Ecto neural progenitor cell (in vitro differentiated cells): ENCODE measurements at places on chromosomes 3 and 15.

GRCh38 chr3:194204042-194204987 lies 68.4 kb downstream of the HES1 start:
- peak; percentile 66 for DNase-seq

DNA sequence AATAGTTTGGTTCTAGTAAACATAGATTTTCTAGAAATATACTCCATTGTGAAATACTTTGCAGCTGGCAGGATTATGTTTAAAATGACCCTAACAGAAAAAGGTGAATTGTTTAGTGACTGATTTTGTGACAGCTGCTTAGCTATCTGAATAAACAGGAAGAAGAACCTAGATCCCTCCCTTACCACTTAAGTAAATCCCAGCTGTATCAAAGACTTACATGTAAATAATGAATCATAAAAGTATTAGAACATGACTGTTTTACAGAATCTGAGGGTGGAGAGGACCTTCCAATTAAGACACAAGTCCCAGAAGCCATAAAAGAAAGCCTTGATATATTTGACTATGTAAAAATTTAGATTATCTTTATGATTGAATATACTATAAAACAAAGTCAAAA lies 15.9 kb downstream of the SLC49A4 start:
- DNase-seq: no peak

DNA sequence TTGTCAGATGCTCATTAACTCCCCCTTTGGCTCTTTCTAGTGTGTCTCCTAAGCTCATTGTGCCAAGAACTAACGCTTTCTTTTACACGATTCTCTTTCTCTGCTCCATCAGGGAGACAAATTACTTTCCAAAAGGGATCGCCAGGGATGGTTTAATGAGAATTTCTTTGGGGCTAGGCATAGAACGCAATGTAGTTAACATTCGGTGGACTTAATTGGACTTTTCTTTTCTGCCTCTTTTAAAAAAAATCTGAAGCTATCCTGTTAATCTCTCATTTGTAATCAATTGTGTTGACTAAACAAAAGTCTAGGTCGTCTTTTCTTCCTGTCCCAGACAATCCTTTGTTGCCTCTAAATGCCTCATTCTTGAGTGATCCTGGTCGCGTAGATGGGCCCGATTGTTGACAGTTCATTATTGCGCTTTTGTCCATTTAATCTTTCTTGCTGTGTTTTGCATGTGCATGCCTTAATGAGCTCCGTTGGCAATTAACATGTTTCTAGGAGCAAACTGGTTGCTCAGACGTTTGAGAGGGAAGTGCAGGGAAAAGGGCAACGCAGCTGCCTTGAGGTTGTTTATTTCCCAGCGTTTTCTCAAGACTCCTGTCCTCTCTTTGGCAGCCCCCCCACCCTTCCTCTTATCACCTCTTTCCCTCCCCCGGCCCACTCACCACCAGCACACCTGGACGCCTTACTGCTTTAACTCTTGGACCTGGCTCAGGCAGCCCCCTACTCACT lies 7.8 kb downstream of the FEZF2 start:
- no peak for DNase-seq

DNA sequence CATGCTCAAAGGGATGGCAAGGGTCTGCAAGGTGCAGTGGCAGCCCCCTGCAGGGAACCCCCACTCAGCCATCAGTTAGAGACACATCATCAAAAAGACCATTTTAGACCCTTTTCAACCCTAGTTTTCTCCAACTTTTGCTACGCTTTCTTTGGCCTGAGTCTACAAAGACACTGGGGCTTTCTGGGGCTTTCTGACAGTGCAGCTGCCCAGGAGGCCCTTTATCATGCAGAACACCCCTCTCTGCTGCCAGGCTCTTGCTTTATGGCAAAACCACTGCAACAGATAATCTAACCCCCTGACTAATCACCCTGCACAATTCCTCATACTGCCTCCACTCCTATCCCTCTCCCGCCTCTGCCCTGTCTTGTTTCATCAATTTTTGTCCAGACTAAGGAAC lies 2.4 kb downstream of the NMNAT3 start:
- DNase-seq: no peak

DNA sequence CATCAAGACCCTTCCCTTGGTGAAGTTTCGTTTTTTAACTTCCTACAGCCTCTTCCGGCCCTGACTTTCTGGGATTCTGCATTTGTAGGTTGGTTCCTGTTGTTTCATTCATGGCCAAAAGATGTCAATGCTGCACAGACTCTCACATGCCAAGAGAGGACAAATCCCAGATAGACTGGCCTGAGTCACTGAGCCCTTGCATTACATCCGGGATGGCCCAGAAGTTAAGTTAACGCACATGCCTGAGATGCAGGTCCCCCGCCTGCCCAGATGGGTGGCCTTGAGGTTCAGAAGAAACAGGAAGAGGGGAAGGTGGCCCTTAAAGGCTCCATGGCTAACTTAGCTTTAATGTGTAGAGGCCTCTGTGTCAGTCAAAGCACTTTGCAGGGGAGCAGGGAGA lies 51.6 kb upstream of the SRGAP3 start:
- DNase-seq: no peak

DNA sequence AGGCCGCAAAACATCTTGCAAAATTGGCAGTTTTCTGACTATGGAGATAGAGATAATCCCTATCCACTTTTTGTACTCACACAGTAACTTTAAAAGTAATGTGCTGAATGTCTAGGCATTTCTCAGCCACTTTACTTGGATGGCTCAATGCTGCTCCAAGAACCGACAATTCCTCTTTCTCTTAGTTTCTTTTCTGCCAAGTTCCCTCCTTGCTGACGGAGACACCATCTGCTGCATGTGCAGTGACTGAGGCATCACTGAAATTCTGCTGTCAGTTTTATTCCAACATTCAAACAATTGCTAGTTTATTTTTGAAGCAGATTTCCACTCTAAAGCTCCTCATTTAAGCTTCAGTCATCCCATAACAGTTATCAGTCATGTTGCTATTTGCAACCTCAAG lies 116.0 kb upstream of the RBMS3 start:
- DNase-seq: no peak

- DNase-seq: no peak
These were observed 190.7 kb upstream of the SGO1 start for GRCh38 chr3:20376665-20377217.

- DNase-seq: no peak
These were observed 10.2 kb downstream of the WDR73 start for GRCh38 chr15:84643838-84644237.

GRCh38 chr3:196124608-196125007 lies 42.7 kb upstream of the TFRC start:
- DNase-seq: no peak

GRCh38 chr3:31947671-31948091 lies 33.4 kb downstream of the OSBPL10 start:
- DNase-seq: no peak

GRCh38 chr3:122890077-122890719 lies 95.3 kb downstream of the SLC49A4 start:
- peak; percentile 61 for DNase-seq

GRCh38 chr3:187292181-187292580 lies 644 bp upstream of the MASP1 start:
- DNase-seq: no peak

DNA sequence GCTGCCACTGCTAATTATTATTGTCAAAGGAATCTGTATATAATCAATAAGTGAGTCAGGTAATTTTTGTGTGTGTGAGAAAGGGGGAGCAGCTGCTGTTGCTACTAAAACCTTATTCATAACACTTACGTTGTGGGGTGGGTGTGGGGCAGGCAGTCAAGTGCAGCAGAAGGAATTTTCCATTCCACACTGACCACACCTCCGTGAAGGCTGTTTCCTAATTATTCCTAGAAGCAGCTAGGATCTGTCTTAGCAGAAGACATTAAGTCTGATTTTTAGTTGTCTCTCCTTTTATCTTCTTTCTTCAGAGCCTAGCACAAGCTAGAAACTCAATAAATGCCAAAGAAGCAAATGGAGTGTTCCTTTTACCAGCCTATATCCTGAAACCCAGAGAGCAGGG lies 4.0 kb upstream of the U2SURP start:
- DNase-seq: no peak

DNA sequence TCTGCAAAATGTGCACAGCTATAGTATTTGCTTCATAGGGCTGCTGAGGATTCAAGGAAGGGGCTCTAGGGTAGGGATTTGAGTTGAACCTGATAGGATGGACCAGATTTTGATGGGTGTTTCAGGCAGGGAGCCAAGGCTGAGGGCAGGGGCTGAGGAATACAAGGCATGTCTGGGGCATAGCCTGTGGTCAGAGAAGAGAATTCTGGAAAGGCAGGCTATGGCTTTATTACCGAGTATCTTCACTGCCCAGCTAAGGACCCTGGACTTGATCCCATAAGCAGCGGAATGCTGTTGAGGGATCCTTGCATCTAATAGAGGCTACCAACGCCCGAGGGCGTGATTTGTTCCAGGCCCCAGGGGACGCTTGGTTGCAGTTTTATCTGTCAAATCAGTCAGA lies 193.0 kb upstream of the TLE3 start:
- no peak for DNase-seq

DNA sequence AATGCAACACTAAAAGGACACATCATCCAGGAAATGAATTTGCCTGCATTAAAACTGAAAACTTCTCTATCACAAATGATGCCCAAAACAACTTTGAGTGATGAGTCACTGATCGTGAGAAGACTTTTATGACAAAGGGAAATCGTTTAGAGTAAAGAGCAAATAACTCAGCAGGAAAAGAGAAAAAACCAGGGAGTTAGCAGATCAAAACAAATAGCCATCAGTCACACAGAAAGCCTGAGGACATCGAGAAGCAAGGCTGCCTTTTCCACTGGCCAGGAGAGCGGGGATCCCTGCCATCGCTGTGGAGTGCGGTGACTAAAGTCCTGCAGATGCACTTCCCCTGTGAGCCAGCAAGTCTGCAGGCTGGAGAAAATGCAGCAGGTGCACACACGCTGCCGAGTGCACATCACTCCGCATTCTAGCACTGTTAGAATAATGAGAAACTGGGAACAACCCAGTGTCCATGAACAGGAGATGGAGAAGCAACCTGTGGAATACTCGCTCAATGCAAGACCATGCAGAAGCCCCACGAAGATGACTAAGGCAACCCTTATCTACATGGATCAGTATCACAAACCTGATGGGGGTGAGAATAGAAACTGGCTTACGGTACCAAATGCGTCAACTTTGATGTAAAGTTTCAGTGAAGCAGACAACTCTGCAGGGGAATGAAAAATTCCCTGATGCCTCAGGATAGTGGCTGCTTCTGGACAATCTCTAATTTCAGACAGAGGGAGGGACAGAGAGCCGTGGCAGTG lies 86.4 kb downstream of the NSMCE3 start:
- no peak for DNase-seq

- no peak for DNase-seq
These were observed at the start of gene RTP3 for GRCh38 chr3:46497556-46498265. Gene RTP3, plus strand, starts transcription at chr3:46497976. Its CDS starts 87 bp downstream, at chr3:46498063.

DNA sequence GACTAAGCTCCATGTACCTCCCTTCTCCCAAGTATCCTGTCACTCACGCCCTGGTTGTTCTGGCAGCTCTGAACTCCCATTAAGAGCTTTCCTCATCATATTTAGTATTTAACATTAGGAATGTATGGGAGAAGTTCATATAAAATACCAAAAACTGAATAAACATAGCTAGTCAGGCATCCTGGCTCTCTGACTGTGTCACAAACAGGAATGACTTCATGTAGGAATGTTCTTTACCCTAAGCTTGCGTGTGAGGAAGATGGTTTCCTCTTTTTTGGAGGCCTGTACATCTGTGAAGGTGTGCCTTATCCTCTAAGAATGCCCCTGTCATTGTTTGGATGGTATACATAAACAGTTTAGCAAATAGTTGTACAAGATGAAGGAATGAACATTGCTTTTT lies 38.6 kb downstream of the SEMA6D start:
- no peak for DNase-seq

GRCh38 chr3:49787182-49787464 lies 781 bp upstream of the IP6K1 start:
- DNase-seq: no peak

DNA sequence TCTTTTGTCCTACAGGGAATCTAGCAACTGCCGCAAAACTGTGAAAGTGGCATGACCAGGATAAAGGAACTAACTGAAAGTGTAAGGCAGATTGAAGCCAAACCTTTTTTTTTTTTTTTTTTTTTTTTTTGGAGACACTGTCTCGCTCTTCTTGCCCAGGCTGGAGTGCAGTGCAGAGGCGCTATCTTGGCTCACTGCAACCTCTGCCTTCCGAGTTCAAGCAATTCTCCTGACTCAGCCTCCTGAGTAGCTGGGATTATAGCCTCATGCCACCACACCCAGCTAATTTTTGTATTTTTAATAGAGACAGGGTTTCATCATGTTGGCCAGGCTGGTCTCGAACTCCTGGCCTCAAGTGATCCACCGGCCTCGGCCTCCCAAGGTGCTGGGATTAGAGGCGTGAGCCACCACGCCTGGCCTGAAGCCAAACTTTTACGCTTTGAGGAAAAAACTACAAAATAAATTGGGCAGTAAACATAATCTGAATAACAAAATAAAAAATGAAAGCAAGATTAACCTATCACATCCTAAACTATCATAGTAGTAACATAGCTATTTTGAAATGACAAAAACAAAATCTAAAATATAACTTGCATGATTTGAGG lies 9.7 kb downstream of the SLTM start:
- DNase-seq: no peak

GRCh38 chr3:32469151-32469874 lies 33.3 kb downstream of the CMTM6 start:
- DNase-seq: no peak

GRCh38 chr3:33438881-33439545 lies 1.2 kb downstream of the UBP1 start:
- DNase-seq: no peak

DNA sequence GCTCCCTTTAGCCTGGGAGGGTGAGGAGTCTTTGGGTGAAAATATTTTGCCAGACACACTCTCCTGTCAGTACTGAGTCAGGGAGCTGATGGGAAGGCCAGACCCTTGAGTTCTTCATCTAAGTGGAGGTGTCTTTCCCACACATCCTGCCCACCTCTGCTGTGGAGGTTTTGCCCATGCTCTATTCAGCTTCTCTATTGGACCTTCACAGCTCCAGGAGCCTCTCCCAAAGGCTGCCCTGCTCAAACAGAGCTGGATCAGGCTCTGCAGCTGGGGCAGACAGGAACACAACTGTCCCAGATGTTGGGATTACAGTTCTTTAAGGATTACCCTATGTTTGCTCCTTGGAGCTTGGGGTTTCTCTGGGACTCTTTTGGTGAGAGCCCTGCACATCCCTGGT lies 77.9 kb downstream of the SPSB4 start:
- DNase-seq: peak; percentile 33

DNA sequence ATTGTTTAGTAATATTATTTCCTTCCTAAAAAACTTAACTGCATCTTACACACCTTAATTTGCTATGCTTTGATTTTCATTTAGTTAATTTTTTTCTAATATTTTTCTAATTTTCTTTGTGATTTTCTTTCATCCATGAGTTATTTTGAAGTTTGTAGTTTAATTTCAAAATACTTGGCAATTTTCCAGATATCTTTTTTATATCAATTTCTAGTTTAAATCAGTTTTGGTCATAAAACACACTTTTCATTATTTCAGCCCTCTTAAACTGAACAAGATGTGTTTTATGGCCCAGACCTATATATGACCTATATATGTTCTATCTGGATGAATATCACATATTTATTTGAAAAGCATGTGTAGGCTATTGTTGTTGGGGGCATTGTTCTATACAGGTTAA lies 759.9 kb upstream of the SGO1 start:
- DNase-seq: no peak

- DNase-seq: no peak
These were observed 961.0 kb upstream of the CFAP20DC start for GRCh38 chr3:60010781-60011180.

- DNase-seq: no peak
These were observed 13.4 kb upstream of the SELENOT start for GRCh38 chr3:150589759-150590158.
